Mesothelial cell of epicardium (in vitro differentiated cells): ENCODE measurements at places on chromosomes 7 and 10. TPM values are rescaled to one million over a fixed set of nuclear protein-coding genes. Genes with fewer than 3 reads are reported as not detected.

Gene TRPV5
- total RNA-seq = 0.18 to 0.56 TPM (median 0.29 TPM) in 3 replicates

Gene CCDC71L
- total RNA-seq = 21.9 to 23.3 TPM (median 22.5 TPM) in 3 replicates

Gene GDF2
- not detected in 3 replicates for total RNA-seq

Gene DDC
- total RNA-seq = not detected in 3 replicates

Gene GPC2
- 49.8 to 50.6 TPM (median 50.0 TPM) in 3 replicates for total RNA-seq

Gene FBXL13
- total RNA-seq = 3.6 to 4.7 TPM (median 3.8 TPM) in 3 replicates

Gene CPA4
- total RNA-seq = 3.9 to 5.8 TPM (median 4.1 TPM) in 3 replicates

Gene GNAT3
- total RNA-seq = not detected in 3 replicates

Gene KBTBD2
- total RNA-seq = 41.9 to 42.3 TPM (median 42.1 TPM) in 3 replicates

Gene SLC13A1
- total RNA-seq = not detected in 3 replicates

Gene GPR15LG
- total RNA-seq = not detected in 3 replicates

Gene SPDYE16
- total RNA-seq = 0.18 to 0.44 TPM (median 0.34 TPM) in 3 replicates

Gene CFAP46
- total RNA-seq = 3.1 to 4.1 TPM (median 3.2 TPM) in 3 replicates

Gene ELN
- 32.9 to 37.4 TPM (median 33.2 TPM) in 3 replicates for total RNA-seq

Gene HOXA2
- 30.3 to 33.9 TPM (median 30.8 TPM) in 3 replicates for total RNA-seq

Gene EN2
- not detected in 3 replicates for total RNA-seq
